ENCODE measurements at places on chromosomes 12 and 14.

DNA sequence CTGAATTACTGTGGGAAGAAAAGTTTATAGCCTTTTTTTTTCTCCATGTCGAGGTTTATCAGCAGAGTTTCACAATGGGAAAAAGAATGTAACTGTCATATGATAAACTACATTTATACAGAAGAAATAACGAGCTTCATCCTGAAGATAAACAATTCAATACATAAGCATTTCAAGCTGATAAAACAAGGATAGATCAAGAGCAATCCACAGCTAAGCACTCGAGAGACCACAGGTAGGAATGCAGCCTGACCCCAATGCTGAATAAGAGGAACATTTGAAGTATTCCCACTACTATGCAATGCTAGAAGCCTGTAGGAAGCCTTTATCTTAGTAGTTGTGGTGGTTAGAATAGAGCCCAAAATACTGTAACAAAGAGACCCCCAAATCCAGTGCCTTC lies 32.6 kb upstream of the DAAM1 start:
- no peak for DNase-seq

DNA sequence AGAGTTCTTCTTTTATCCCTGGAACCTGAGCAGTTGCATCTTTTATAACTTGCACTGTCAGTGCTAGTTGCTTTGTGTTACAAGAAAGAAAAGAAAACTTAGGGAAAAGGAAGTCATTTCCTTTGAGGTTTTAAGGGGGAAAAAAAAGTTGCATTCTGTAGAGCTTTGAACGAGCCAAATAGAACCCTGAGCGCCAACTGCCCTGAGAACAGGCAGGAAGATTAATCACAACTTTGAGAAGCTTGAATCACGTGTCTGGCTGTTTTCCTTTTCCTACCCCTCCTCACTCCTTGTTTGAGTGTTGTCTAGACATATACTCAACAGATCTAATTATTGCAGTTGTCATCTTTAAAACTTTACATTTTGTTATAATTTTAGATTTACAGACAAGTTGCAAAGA lies 12.5 kb downstream of the PCNX1 start:
- DNase-seq: no peak

DNA sequence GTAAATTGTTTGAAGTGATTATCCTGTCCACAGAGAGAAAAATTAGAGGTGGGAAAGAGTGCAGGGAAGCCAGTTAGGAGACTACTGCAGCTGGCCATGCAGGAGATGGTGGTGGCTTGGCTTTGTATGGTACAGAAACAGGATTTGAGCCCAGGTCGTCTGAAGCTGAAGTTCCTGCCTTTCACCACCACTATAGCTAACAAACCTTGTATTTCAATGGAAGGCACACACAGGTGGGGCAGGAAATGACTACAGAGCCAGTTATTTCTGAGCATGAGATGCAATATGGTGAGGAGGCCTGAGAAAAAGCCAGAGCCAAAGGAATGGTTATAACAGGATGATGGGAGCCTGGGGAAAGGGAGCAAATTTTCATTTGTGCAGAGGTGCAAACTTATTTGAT lies 103.9 kb downstream of the BTG1 start:
- DNase-seq: no peak

DNA sequence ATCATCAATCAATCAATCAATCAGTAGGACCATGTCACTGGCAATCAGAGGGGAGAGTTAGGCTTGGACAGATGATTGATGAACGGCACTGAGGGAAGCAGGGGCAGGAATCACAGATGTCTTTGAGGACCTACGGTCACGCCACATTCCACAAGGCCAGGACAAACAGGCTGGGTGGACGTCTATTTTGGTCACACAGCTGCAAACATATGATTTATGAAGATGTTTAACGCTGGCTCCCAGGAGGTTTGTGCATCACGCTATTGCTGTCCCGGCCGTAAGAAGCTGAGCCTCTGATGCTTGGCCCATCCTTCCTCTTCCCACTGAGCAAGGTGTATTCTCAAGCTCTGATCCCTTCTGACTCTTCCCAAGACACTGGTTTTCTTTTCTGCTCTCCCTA lies 160.8 kb downstream of the FOXN3 start:
- DNase-seq: no peak

DNA sequence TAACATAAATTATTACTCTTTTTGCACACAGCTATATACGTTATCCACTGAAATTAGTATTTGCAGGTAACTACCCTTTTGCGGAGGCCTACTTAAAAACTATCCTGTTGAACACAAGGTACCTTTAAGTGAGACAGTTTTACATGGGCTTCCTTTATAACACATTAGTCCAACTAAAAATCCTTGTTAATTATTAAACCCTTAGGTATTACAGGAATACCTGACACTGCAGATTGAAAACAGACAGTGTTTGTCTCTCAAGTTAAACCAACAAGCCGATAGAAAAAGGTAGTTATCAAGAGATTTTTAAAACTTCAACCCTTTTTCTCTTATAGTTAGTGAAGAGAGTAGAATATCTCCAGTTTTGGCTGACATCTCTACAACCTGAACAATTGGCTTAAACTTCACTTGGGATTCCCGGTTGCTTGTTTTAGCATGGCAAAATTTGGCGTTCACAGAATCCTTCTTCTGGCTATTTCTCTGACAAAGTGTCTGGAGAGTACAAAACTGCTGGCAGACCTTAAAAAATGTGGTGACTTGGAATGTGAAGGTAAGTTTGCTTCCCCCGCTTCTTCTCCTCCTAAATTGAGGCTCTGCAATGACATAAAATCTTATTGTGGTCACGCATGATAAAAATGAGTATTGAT lies at the start of gene MIA2:
Gene MIA2 (plus strand): TSS at position 236 of the 647 bp plus-strand sequence. CDS start 200 bp downstream, at position 436.
- no peak for DNase-seq

DNA sequence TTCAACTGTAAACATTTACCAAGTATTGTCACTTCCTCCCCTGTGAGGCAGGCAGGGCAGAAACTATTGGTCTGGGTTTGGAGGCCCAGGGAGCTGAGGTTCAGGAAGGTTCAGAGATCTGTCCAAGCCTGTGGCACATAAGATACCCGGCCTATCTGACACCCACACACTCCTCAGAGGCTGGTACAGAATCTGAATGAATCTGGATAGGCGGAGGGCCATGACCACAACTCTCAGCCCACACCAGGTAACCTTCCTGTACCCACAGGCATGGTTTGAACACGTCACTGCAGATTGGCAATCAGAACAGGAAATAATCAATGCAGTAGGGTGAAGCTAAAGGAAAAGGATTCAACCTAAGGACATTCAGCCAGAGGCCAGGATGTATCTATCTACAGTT lies 92.8 kb upstream of the TMCC3 start:
- DNase-seq: no peak

DNA sequence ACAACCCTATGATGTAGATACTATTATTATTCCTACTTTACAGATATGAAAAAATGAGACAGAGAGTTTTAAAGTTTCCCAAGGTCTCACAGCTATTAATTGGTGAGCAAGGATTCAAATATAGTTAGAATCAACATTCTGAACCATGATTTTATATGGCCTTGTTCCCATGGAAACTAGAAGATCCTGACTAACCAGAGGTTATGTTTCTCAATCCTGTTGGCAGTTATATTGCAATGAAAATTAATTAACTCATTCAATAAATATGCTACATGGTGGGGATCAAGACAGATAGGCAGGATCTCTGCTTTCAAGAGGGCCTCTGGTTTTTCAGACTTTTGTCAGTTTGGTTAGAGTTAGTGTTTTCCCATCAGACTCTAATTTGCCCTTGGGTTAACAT lies 9.3 kb upstream of the FUT8 start:
- DNase-seq: no peak

GRCh38 chr14:55532645-55533344 lies 47.2 kb upstream of the KTN1 start:
- DNase-seq: peak; percentile 81

DNA sequence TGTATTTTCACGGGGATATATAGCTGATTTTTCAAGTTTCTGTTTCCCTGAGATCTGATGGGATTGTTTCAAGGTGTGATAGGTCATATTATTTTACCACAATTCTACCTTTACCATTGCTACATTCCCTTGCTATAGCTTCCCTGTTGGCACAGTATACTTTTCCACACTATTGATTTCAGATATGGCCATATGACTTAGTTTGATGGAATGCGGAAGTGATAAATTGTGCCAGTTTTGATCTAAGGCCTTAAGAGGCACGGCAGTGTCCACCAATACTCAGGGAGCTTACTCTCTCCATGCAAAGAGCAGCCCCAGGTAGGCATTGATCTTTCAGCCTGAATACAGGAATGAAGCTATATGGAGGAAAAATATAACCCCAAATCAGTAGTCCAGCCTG lies 315.7 kb downstream of the SLC16A7 start:
- DNase-seq: no peak

DNA sequence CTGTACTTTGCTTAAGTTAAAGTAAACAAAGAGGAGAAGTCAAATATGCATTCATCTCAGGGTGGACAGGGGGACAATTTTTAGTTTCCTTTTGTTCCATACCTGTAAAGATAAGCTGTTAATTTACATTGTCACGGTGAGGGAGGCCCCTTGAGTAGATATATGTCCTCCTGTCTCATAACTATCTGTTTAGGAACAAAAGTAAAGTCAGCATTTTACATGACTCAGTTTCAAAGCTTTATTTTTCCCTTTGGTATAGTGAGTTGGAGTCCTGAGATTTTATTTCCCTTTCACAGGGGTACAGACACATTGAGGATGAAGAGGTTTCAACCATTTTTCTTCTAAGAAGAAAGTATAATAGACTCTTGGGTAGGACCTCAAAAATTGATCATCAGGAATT lies 50.1 kb downstream of the TESPA1 start:
- no peak for DNase-seq

DNA sequence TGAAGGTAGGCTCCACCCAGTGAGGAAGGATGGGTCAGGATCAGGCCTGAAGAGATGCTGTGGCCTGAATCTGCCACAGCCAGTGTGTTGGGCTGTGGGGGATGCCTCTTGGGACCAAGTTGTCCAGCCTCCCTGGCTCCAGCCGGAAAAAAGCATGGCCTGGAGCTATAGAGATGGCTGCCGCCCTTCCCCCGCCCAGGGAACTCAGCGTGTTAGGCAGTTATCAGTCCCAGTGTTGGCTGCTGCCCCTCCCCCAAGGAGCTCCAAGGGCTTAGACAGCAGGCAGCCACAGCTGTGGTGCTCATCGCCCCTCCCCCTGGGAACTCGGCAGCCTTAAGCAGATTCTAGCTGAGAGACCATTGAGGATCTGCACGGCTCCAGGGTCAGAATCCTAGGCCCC lies 158.0 kb downstream of the CAPZA3 start:
- peak; percentile 91 for DNase-seq

DNA sequence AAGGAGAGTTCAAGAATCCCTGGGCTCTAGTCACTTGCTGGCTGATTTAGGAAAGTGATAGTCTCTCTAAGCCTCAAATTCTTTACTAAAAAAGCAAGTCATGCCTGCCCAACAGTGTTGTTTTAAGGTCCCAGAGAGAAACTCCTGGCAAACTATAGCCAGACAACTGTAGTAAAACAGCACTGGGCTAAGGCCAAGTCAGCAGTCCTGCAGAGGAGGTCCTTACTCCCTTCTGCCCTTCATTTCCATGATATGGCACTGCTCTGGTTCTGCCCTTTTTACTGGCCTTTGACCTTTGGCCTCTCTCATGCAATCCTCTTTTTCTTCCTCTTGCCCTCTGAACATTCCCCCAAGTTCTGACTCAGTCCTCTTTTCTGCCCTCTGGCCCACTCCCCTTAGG lies 74.9 kb downstream of the VWF start:
- DNase-seq: no peak

- no peak for DNase-seq
Measured at GRCh38 chr12:131106349-131106941, 152.7 kb downstream of the ADGRD1 start.

DNA sequence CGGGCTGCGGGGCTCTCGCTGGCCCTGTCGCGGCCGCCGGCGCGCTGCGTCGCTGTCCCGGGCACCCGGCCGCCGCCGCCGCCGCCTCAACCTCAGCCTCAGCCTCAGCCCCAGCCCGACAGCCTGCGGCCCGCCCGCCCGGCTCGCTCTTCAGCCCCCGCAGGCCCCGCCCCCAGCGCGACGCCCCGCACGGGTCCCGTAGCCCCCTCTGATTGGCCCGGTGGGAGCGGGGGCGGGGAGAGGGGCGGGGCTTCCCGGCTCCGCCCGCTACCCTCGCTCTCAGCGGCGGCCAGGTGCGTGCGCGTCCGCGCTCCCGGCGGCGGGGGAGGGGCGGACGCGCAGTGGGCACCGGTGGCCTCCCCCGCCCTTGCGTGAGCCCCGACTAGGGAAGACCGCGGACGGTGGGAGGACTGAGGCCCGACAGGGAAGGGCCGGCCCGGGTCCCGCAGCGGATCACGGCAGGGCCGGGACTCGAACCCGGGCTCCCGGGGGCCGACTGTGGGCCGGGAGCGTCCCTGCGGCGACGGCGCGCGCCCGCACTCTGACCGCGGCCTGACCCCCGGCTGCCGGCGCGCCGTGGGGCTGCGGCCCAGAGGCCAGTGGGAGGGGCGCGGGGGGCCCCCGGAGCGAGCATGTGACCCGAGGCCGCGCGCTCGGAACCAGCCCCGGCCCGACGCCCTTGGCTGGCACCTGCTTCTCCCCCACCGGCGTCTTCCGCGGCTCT lies at the start of gene PPP1R13B:
Gene PPP1R13B (minus strand): TSS at position 125 of the 724 bp plus-strand sequence. CDS start 268 bp downstream, outside the sequence.
- DNase-seq: peak; percentile 94

DNA sequence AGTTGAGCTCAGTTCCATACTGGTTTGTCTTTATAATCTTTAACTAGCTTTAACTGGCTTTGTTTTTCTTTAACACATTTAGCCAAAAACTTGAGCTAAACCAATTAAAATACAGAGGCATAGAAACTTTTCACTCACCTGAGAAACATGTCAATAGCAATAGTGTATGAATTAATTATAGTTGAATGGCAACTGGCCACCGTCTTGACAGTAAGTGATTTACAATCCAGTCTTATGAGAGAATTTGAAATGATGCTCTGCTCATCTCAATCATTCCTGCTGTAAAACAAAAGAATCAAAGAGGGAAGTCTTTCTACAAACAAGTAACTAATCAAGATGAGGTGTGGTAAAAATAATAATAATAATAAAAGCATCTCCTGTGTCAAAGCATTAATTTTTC lies 86.6 kb upstream of the AMIGO2 start:
- no peak for DNase-seq

DNA sequence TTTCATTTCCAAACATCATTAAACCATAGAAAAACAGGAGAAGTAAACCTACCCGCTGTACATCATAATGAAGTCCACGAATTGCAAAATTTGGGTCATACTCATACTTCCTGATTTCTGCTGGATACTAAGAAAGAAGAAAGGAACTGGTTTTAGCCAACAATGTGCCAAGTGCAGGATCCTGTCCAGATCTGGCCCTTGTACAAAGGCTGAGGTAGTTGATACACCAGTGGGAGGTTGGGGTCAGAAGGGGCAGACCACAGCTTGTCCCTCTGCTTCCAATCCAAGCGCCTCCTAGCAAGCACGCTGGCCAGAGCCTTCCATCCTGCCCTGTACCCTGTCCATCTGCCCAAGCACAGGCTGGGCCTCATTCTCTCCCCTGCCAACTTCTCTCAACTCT lies 34.2 kb downstream of the NT5DC3 start:
- no peak for DNase-seq

- no peak for DNase-seq
Measured at GRCh38 chr12:45666396-45666795, 63.1 kb upstream of the ARID2 start.

GRCh38 chr12:93970900-93971688 lies 177.3 kb upstream of the PLXNC1 start:
- no peak for DNase-seq

- DNase-seq: no peak
Measured at GRCh38 chr12:120981407-120981941, 3.1 kb downstream of the HNF1A start.
